ENCODE measurements at places on chromosomes 5 and 9. TPM values are rescaled to one million over a fixed set of nuclear protein-coding genes. Genes with fewer than 3 reads are reported as not detected.

DNA sequence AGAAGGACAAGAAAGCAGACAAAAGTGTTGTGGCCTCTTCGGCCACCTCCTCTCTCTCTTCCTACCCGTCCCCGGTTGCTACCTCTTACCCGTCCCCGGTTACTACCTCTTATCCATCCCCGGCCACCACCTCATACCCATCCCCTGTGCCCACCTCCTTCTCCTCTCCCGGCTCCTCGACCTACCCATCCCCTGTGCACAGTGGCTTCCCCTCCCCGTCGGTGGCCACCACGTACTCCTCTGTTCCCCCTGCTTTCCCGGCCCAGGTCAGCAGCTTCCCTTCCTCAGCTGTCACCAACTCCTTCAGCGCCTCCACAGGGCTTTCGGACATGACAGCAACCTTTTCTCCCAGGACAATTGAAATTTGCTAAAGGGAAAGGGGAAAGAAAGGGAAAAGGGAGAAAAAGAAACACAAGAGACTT lies 2.4 kb downstream of the EGR1 start:
- DNase-seq: no peak

GRCh38 chr9:17017931-17018491 lies 116.8 kb upstream of the CNTLN start:
- no peak for DNase-seq

GRCh38 chr5:38891563-38891962 lies 45.8 kb downstream of the OSMR start:
- DNase-seq: no peak

The PHYHD1 gene
- total RNA-seq: 6.9 TPM

The PJA2 gene
- 83.1 TPM for total RNA-seq

All from naive thymus-derived CD8-positive, alpha-beta T cell (primary cell).